ENCODE measurements at places on chromosomes 3 and 15.
A peak's percentile ranks its signal among the peaks of the same experiment; 100 is the strongest.

- no peak for DNase-seq
Measured at GRCh38 chr15:63236272-63236671, 41.1 kb upstream of the APH1B start.

DNA sequence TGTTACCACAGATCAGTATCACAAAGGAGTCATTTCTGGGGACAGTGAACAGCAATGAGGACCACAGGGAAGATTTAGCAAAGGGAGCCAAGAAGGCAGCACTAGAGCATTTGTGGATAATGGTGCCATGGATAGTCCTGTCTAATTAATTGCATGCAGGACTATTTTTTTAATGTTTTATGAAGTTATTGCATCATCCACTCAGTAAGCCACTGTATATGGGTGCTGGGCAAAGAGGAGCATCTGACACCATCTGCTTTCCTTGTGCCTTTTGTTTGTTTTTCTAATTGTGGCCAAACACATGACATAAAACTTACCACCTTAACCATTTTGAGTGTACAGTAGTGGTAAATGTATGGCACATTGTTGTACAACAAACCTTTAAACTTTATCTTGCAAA is 301.1 kb upstream of the LRRFIP2 start:
- DNase-seq, result no peak

DNA sequence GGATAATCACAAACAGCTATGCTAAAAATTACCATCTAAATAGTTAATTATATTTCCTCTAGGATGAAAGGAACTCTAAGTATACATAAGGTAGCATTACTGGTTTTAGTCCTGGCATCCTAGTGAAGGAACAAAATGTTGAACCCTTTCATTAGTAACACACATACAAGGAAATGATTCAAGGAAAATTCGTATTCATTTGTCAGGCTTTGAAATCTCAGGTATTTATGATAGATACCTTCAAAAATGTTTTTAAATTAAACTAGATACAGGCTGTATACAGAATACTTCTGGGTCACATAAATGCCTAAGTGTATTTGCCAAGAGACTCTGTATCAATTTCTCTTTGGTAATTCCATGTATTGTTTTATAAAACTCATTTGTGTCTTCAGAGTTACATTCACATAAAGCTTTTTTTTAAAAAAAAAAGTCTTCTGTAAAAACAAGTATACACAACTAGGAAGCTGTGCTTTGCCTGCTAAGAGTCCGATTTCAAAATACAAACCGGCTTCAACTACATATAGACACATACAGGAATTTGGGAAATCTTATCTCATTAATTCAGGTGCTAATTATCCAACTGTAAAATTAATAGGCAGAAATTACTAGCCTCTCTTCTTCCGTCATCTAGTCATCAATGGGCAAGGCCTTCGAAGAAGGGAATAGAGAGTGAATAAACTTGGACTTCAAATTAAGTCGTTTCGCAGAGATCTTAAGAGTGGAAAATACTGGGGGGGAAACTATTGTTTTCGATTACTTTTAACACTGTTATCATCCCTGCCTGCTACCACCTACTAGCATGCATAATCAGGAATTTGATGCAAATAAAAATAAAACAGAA is 1.3 kb downstream of the SECISBP2L start:
- DNase-seq, result peak; percentile 7

GRCh38 chr3:139629033-139629432 is 48.7 kb downstream of the NMNAT3 start:
- DNase-seq, result no peak

- DNase-seq, result no peak
Measured at GRCh38 chr3:13278783-13279531, 141.2 kb downstream of the NUP210 start.

DNA sequence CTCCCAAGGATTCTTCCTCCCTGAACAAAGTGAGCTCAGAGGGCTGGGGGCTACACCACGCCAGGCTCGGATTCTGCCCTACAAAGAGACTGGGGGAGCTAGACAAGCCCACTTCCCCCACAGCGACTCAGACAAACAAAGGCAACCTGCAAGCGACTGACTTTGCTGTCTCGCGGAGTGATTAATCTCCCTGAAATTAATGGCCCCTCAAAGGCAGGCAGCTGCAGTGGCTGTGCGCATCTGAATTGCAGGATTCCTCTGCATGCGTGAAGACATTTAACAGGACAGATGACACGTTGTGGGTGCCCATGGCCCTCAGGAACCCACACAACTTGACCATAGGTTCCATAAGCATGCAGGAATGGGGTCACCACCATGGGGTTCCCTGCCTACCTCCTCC is 18.4 kb downstream of the CTXND1 start:
- no peak for DNase-seq

DNA sequence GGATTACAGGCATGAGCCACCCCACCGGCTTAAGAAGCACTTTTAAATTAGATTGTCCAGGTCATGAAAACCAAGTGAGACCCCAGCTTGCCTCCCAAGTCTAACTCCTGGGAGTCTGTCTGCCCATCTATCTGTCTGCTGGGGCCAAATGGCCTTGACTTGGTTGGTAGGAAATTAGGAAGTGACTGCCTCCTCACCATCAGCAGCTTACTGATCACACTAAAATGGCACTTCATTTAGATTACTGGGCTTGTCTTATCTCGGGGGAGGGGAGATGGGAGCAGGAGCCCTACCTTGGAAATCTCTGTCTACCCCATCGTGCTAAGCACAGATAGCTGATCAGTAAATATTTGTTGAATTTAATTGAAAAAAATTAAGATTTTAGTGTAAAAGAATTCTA is 5.6 kb upstream of the LRRC2 start:
- no peak for DNase-seq

DNA sequence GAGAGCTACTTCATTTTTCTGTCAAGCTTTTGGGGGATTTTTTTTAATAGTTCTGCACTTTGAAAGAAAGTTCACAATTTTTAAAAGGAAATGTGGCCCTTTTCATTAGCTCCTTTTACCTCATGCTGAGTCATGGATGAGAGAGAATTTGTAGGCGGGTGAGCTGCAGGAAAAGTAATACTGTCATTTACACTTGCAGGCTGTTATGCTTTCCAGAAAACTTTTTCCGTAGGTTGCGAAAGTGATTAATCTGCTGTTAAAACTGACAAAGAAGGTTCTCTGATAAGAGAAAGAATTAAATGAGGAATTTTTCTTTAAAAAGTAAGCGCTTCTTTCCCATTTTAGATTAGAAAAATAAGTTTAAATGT is 430.2 kb downstream of the LPP start:
- DNase-seq, result no peak

GRCh38 chr3:188734395-188734794 is 437.4 kb upstream of the TPRG1 start:
- DNase-seq, result no peak

GRCh38 chr15:93217343-93217742 is 128.3 kb upstream of the RGMA start:
- no peak for DNase-seq

DNA sequence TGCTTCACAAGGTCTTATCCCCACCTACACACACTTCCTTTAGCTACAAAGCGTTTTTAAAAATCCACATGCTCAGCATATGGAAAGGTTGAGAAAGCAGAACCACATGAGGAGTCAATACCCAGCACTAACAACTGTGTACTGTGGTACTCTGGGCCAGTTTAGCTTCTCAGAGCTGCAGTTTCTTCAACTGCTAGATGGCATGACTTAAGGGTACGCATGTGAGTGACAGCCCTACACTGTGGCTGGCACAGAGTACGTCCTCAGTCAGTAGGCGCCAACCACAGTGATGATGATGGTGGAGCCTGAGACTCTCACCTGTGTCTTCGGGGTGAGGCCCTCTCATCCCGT is 17.4 kb downstream of the CCDC12 start:
- no peak for DNase-seq

GRCh38 chr3:8345398-8345797 is 156.2 kb upstream of the LMCD1 start:
- DNase-seq, result no peak

DNA sequence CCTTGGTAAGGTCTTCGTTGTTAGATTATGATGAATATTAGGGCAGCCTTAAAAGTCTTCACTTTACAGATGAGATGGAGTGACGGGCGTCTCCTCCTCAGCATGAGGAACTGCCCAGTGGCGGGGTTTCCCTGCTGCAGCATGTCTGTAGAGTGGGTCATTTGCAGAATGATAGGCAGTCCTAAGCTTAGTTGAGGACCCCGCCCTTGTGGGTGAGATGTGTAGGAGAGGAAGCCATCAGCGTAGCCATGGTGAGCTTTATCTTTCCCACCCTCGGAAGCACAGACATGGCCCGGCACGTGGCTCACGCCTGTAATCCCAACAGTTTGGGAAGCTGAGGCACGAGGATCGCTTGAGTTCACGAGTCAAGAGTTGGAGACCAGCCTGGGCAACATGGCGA is 877 bp downstream of the NIT2 start:
- no peak for DNase-seq

DNA sequence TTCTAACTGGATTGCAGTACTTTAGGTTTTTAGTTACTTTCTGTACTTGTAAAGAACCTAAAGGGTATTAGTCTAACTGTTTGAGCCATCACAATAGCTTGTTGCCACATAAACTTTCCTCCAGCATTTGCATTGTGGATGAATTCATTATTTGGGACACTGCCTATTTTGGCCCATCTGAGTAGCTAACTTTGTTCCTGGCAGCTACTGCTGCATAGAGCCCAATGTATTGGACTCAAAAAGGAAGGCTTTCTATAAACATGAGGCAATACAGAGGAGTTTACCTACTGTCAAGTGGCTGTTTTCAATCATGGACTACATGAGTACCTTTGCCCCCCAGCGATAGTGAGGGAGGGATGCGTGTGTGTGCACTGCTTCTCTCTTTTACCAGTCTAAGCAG is 1.9 kb downstream of the ROBO2 start:
- DNase-seq, result peak; percentile 10

- DNase-seq, result no peak
Measured at GRCh38 chr15:99438691-99439523, 126.9 kb upstream of the MEF2A start.

GRCh38 chr3:162134571-162134970 is 638.0 kb downstream of the OTOL1 start:
- no peak for DNase-seq

DNA sequence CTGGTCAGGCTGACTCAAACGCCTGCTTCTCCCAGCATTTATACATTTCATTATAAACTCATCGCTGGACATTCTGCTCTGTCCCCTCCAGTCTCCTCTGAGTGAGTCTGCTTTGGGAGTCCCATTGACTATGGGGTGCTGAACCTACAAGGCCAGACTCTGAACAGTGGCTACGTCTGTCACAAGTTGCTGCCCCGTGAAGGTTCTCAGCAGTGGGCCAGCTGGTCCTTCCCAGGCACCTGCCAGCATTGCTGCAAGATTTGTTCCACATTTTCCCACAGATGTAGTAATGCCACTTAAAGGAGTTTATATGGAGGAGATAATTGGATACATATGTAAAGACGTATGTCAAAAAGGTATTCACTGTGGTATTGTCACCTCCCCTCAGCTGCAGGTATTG is 72.7 kb upstream of the ATP13A3 start:
- DNase-seq, result no peak

- no peak for DNase-seq
Measured at GRCh38 chr15:67831363-67831762, 6.1 kb downstream of the SKOR1 start.

- no peak for DNase-seq
Measured at GRCh38 chr15:31278061-31278445, 48.6 kb upstream of the KLF13 start.

- DNase-seq, result no peak
Measured at GRCh38 chr3:111675846-111676210, 80.7 kb upstream of the ZBED2 start.

GRCh38 chr3:16802389-16802788 is 82.4 kb upstream of the PLCL2 start:
- DNase-seq, result no peak

- DNase-seq, result no peak
Measured at GRCh38 chr15:98799461-98800390, 151.4 kb downstream of the IGF1R start.

GRCh38 chr15:29046977-29047376 is 161.2 kb downstream of the APBA2 start:
- DNase-seq, result no peak

GRCh38 chr15:60528530-60528929 is 49.6 kb upstream of the ICE2 start:
- no peak for DNase-seq
